Right renal pelvis (tissue), 4 donors: ENCODE measurements at places on chromosomes 3 and 15. TPM values are rescaled to one million over a fixed set of nuclear protein-coding genes. Genes with fewer than 3 reads are reported as not detected.

GRCh38 chr3:72338942-72339669 is 509.1 kb downstream of the SHQ1 start:
- no peak for DNase-seq

DNA sequence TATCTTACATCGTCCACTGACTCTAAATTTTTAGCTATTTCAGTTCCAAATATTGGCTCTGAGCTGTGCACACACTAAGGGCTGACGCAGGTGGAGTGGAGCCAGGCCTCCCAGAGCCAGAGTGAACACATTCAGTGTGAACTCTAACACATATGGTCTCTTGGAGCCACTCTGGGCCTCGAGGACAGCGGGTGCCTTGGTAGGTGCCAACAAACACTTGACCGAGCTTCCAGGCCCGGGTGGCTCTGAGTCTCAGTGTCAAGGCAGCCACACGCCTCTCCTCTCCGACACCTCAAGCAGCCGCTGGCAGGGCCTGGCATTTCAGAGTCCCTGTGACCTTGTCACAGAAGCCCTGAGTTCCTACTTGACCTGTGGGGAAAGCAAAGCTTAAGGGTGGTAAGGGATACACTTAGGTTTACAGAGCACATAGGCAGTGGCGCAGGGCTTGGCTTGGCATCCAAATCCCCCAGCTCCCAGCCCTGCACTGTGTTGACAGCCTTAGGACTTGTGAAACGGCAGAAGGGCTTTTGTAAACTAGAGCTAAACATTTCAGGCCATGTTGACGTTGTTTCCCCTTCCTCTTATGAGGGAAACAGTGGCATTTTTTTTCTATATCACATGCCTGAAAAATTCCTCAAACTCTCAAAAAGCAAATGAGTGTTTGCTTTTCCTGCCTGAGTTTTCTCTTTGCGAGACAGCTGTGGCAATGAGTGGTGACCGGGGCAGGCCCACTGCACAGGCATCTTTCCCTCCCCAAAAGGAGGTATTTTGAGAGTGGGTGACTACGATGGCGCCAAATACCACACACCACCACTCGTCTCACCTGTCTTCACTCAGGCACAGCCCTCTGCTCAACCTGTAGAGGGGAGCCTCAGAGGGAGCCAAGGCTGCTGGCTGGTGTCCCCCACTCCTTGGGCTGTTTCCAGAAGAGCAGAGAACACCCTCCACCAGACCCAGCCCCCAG is 60.8 kb downstream of the DAPK2 start:
- DNase-seq = no peak

DNA sequence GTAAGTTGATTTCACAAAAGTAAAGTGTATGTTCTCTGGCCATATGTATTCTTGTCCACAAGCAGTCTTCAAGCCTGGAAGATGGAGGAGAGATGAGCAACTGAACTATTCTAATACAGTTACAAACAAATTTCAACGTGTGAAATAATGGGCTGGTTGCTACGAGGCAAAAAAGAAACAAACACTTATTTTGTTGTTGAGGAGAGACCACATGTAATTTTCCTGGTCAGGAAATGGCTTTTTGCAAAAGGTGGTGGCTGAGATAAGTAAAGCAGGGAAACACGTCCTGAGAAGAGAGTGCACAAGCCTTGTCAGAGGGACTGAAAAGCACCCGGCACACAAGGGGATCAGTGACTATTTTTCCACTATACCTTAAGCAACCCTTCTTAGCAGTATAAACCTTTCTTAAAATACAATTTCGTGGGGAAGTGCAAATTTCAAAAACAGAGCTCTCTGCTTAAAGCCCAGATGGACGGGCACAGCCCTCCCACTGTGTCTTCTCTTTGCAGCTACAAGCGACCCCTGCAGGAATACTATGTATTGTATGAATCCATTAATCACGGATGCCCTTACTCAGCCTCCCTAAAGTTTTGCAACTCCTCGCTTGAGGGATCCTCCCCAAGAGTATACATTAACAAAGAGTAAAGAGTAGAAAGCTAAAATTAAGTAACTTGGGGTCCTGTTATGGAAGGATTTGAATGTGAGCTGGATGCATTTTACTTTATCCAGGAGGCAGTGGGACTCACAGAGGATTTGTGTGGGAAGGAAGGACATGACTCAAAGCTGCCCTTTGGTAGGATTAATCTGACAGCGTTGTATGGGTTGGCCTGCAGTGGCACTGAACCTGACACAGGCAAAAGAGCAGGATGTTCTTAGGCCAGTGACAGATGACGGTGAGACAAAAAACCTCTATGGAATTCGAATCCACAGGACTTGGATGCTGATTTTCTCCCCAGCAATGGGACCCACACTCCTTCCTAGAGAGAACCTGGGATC is 253.7 kb downstream of the IL5RA start:
- DNase-seq = no peak

GRCh38 chr3:141690431-141691072 is 47.5 kb upstream of the RNF7 start:
- DNase-seq = no peak

GRCh38 chr3:107740992-107741896 is 218.5 kb downstream of the BBX start:
- DNase-seq = no peak

GRCh38 chr3:5020242-5020722 is 41.0 kb downstream of the BHLHE40 start:
- DNase-seq = no peak

DNA sequence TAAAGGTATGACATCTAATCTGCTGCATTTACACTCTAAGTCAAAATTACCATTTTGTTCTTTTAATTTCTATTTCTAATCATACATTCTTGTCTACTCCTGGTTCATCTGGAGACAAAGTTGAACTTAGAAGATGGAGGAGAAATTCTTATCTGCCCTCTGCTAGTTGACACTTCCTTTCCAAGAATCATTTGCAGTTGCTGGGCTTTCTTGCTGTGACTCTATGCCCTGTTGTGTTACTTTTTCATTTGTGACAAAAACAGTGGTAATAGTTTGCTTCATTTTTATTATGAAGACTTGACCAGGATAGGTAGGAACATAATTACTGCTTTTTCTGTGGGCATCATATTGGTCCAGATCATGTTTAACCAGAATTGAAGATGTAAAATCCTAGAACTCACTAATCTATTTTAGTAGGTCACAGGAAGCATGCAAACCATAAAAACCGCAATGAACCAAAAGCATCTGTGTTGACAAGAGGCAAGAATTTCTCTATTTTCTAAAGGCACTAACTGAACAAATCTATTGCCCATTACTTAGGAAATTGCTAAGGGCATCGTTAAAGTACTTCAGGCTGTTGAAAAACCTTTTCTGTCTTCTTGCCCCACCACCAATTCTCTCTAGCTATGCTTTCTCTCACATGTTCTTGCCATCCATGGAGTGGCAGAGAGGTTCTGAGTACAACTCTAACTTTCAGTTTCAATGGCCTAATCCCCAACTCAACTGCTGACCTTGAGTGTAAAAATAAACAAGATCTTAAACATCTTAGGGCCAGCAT is 4.2 kb upstream of the CCR2 start:
- no peak for DNase-seq

DNA sequence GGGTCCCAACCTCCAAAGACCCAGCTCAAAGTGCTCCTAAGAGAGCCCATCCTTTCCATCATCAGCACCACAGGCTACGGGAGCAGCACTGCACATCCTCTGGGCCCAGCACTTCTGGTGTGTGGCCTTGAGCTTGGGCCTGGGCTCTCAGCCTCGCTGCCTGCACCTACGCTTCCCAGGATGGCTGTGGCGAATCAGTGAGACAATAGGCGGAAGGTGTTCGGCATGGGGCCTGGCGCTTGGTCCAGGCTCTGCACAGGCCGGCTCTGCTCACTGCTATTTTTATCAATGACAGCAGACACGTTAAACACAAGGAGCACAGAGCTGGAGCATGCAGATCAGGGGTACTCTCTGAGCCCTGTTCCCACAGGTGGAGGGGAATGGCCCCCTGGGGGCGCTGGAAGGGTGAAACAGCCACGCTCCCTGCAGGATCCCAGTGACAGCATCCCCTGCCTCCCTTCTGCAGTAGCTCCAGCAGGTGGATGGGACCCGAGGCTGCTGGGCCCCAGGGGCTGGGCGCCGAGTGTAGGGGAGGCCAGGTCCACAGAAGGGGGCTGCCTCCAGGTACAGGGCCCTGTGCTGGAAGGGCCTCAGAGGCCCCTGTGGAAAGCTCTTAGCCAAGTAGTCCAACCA is 90.0 kb upstream of the RPL32 start:
- no peak for DNase-seq

DNA sequence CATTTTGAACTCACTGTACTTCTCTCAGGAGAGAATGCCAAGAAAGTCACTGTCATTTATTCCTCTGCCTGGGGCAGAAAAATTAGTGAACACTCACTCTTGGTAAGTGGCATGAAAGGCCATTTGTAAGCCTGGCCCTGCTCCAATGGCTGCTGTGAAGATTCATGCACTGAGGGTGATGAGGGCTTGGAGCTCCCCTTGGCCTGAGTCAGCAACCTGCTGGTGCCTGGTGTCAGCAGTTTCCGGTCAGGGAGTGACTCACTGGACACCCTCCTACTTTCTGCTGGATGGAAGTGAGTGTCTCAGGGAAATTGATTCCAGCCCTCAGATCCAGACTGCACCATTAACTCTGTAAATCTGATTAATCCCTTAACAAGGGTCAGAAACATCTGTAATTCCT is 37.6 kb downstream of the TRA2B start:
- no peak for DNase-seq

SPG21 gene
- 106 TPM for polyA plus RNA-seq

SLC27A2 gene
- polyA plus RNA-seq = 50.5 TPM

SAMMSON gene
- polyA plus RNA-seq = not detected

PLA2G4E gene
- not detected for polyA plus RNA-seq

CHRD gene
- 14.6 TPM for polyA plus RNA-seq
